ENCODE measurements at places on chromosomes 3 and 15.

DNA sequence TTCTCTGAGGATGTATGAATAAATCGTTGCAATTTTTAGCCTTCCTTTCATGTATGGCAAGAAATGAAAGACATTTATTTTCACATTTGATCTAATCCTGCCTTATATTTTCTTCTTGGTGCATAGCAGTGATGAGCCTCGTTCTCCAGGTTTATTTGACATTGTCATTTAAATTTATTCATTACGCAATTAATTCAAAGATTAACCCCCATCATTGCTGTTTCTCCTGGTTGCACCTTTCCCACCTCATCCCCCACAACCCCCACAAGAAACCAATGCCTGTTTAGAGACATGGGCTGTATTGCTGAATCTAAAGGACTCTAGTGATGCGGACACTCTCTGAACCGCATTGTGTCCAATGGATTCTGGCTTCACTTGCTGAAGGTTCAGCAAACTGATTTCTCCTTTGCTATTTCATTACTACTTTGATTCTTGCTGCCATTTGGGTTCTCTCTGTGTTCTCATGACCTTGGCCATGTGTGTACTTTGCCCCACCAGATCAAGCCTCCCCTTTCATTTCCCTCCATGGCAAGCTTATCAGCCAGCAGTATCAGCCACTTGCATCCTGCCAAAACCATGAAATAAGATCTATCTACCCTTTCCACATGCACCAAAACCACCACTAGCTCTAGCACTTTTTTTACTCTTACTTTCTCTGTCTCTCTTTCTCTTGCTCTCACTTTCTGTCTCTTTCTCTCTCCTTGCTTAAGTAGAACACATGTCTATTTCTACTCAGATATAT lies 382.7 kb downstream of the GBE1 start:
- DNase-seq: no peak

GRCh38 chr3:145243875-145244274 lies 917.1 kb downstream of the PLOD2 start:
- DNase-seq: no peak

DNA sequence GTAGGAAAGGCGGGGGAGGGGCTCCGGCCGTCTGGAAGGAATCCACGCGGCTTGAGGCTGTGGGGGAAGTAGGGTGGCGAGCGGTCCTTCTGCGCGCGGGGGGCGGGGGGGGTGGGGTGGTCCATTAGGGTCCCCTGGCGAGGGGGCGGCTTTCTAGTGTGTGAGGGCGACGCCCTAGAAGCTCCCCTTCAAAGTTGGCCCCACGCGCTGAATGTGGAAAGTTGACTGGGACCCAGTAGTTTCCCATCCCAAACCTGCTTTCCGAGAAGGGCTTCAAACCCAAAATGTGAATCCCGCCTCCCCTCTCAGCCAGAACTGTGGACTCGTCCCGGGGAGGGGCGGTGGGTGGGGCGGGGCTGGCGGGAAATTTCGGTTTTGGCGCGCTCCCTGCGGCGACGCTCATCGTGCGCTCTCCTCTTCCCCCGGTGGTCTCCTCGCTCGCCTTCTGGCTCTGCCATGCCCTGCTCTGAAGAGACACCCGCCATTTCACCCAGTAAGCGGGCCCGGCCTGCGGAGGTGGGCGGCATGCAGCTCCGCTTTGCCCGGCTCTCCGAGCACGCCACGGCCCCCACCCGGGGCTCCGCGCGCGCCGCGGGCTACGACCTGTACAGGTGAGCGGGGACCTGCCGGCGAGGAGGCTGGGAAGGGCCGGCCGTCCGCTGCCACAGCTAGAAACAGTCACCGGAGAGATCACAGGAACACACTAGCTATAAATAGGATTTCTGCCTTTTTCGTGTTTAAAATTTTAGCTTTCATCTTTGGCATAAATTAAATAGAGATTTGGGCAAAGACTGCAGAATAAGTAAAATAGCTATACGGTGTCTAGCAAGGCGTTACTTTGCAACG lies 790 bp downstream of the DUT start:
- peak; percentile 50 for DNase-seq

DNA sequence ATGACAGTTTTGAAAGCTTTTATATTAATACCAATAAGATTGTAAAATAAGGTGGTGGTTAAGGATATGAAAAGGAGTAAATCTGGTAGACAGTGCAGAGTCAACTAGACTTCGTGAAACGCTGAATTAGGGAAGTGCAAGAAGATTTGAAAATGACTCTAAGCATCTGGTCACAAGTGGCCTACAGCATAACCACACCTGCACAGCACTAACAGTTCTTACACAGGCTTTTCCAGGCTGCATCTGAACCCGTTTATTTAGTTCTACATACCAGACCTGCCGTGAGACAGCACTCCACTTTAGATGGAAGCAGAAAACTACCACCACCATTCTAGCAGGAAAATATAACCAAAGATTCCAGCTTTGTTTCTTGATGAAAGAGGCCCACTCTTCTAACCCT lies 1.9 kb downstream of the DMXL2 start:
- no peak for DNase-seq

DNA sequence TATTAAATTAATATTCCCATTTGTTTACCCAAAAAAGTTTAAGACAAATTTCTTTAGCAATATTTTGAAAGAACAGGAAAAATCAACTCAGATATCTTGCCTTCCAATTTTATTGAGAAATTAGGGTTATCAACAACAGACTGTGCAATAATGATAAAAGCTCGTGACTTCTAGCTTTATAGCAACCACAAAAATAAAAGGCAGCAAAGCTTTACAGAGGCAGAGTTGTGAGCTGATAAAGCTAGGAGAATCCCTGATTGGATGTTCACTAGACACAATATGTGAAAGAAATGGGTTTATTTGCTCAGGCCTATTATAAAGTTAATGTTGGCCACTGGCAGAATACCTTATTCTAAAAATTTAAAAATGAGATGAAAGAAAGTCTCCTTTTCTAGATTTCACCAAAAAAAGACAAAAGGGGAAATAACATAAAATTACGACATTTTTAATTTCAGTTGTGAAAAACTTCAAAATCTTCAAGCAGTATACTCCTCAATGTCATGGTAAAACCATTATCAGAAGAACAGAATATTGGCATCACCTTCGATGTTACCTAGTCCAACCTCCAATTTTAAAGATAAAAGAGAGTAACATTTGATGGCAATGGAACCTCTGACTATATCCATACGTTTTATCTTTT lies 2.8 kb downstream of the VPS13C start:
- no peak for DNase-seq

- no peak for DNase-seq
These were observed 93.9 kb downstream of the OPA1 start for GRCh38 chr3:193686665-193687483.

GRCh38 chr3:143220741-143221140 lies 101.2 kb downstream of the CHST2 start:
- DNase-seq: no peak

- no peak for DNase-seq
These were observed 332.3 kb downstream of the ERC2 start for GRCh38 chr3:56135941-56136340.

- DNase-seq: no peak
These were observed 122.6 kb downstream of the AQP9 start for GRCh38 chr15:58260725-58261267.

DNA sequence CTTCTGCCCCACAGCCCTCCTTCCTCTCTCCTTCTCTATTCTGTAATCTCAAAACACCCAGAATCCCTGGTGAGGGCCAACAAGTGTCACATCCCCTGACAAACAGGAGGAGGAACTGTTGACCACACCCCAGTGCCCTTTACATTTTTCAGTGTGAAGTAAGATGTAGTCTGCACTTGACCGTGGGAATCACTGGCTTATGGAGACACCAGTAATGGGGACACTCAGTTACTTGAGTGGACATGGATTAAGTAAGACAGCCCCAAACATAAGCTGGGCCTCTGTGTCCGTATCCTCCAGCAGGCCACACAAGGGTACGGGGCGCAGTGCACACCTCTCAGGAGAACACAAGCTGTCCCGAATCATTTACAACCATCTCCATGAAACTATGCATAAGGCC lies 28.4 kb upstream of the LIMD1 start:
- DNase-seq: no peak

DNA sequence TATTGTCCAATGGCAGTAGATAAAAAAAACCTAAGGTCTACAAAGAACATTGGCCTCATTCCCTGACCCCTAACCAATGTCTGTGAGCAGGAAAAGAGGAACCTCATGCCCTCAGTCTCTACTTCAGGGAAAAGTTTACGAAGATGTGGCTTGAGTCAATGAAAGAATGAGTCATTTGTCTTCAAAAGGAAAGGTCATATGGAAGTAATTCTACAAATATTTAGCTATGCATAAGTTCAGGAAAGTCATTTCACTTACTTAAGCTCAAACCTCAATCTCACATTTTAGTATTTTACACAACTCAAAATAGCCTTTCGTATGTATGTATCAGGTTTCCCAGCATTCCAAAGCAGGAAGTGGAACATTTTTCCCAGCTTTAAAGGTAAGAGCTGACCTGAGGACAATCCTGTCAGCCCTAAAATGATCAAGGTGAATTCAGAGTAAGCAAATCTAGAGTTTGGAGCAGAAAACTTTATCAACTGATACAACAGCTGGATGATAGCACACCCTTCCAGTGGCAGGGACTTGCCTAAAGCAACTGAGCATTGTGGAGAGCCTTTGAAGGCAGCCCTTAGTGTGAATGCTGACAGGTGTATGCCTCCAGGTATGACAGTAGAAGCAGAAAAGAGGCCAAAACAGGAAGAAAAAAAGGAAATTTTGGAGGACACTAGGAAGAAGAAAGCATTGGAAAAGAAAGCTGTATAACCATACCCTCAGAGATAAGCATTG lies 53.9 kb upstream of the ACKR4 start:
- no peak for DNase-seq

- DNase-seq: no peak
These were observed 3.0 kb upstream of the RYK start for GRCh38 chr3:134253475-134254226.

- DNase-seq: peak; percentile 5
These were observed 10.6 kb upstream of the LEO1 start for GRCh38 chr15:51982013-51982769.

DNA sequence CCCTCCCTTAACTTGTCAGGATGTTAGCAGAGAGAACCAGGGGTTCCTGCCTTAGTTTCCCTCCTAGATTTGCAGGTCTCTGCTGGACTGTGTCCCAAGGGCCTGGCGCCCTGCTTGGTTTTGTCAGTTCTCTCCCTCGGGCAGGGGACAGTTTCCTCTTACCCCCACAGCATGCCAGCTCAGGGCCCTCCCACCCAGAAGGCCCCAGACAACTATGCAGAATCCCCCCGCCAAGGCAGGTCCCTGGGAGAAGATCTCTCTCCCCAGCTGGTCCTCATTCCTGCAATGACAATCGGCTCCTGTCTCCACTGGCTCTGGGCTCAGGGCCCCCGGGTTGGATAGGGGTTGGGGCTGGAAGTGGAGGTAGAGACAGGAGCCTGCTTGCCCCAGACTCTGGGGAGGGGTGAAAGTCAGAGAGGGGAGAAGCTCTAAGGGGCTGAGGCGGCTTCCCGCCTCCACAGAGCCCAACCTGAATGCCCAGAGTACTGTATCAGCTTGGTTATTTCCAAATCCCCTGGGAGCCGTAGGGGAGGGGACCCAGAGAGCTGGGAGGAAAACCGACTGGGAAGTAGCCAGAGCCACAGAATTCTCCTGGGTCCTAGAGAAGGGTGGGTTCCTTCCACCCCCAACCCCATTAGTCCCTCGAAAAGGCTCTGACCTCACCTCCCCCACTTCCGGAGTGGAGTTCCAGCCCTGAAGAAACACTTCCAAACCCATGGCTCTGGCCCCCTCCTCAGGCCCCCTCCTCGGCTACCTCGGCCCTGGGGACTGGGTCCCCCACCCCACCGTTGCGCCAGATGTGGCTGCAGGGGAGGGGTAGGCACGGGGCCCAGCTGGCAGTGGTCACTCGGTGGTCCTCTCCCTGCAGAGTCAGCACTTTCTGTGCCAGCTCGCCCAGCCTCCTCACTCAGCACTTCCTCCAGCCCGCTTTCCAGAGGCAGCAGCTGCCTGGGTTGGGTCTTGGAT lies 3.8 kb upstream of the LOXL1 start:
- DNase-seq: no peak

DNA sequence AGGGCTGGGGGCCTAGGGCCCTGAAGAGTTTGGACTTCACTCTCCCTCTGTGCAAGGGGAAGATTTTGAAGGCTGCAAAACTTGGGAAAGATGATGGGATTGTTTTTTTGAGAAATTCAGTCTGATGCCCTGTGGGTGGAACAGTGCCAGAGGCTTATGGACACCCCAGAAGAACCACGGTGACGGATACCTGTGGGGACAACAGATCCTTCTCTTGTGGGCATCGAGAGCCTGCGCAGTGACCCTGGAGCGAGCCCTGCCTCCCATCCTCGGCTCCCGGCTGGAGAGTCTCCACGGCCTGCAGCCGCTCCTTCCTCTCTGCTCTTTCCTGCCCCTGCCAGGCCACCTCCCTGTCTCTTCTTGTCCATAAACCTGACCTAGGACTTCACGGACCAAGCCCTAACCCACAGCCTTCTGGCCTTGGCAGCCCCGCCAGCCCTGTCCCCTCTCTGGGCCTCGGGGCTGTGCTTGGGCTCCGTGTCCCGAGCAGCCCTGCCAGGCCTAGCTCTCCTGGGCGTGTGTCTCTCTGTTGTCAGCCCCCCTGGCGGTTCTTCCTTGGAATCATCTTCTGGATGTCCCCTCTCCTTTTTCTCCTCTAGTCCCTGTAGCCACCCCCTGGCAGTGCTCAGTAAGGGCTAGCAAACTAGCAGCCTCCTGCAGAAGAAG lies 98.4 kb downstream of the VGLL4 start:
- DNase-seq: no peak

DNA sequence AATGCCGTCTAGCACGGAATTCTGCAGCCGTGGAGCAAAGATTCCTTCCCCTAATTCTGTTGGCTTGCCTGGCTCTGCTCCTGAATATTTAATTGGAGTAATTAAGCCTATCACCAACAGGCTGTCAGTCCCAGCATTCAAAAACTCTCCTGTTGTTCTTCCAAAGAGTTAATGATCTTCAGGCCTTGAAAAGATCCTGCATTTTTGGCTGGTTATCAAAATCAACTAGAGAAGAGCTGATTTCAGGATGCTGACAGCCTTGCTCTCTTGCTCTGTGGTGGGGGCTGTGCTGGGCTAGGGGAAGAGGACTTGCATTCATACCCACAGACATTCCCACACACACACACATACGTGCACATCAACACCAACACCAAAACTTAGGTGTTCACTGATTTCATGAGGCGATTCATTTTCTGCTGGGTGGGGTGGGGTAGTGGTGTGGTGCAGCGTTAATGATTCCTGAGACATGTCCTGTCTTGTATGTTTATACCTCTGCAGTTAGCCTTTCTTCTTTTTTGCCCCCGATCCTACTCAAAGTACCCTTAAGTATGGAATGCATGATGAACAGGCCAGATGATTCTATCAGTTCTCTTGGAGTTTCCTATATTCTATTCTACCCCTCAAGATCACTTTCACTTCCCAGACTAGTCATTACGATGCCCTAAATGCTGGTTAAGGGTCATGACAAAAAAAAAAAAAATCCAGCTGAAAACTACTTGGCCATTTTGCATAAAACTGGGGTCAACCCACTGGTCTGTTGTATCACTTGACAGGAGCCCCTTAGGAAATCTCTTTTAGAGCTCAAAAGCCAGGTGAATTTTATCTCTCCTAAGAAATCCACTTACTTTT lies 42.3 kb downstream of the CPN2 start:
- no peak for DNase-seq

- no peak for DNase-seq
These were observed 18.9 kb downstream of the SRGAP3 start for GRCh38 chr3:9230596-9230995.
